NCI-H1417 treated with DMSO at 0.1 percent for 48 hours (cell line): ENCODE measurements at places on chromosomes 7 and 10.

- DNase-seq: no peak
Measured at GRCh38 chr7:22588351-22588750, 88.4 kb upstream of the STEAP1B start.

- DNase-seq: no peak
Measured at GRCh38 chr7:145106001-145106400, 270.1 kb upstream of the TPK1 start.

DNA sequence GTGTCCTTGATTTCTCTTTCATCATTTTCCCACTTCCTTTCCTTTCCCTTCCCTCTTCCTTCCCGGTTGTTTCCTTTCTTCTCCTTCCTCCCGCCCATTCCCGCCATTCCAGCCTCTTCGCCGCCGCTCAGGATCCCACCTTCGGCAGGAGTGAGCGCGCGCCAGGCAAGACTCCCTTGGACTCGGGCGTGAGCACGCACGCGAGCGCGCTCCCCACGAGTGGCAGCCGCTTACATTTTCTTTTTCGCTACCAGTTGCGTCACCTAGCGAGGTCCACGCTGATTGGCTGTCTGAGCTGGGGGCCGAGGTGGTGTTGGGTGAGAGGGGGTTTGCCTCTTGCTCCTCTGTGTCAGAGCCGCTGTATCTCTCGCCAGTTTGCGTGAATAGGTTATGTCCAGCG is 11.8 kb downstream of the ZAN start:
- DNase-seq: no peak

DNA sequence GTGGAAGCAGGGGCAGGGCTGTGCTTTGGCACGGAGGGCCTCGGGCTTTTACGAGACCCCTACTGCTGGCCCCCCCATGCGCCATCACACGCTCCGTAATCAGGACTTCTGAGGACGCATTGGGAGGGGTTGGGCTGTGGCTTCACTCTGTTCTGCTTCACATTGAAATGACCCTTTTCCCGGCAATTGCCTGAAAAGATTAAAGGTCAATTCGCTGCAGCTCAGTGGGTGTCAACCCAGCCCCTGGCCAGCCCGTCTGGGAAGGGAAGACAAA is 41.7 kb upstream of the UBE3C start:
- no peak for DNase-seq

DNA sequence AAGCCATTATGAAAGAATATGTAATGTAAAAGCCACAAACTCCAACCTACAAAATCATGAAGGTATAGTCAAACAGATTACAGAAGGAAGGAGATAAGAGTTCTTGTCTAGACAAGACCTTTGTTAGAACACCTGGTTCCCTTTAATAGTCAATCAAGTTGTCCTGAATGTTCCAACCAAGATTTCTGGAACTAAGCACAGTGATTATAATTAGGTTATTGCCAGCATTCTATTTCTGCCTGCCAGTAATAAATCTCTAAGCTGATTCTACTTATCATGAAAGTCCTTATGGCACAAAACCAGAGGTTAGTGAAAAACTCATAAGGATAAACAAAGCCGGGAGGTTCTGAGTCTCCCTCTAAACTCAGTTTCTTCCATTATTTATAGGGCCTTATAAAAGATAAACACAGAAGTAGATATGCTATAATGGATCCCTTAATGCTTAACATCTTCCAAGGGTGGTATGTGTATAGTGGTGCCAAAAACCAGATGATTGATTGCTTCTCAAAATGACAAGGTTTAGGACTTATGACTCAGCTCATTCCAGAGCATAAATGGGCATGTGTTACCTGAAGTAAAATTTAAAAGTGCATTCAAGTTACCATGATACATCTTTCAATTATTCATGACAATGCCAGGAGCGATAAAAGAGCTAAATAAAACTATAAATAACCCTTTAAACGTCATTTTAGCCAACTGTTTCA is 237.2 kb downstream of the CSTF2T start:
- no peak for DNase-seq

DNA sequence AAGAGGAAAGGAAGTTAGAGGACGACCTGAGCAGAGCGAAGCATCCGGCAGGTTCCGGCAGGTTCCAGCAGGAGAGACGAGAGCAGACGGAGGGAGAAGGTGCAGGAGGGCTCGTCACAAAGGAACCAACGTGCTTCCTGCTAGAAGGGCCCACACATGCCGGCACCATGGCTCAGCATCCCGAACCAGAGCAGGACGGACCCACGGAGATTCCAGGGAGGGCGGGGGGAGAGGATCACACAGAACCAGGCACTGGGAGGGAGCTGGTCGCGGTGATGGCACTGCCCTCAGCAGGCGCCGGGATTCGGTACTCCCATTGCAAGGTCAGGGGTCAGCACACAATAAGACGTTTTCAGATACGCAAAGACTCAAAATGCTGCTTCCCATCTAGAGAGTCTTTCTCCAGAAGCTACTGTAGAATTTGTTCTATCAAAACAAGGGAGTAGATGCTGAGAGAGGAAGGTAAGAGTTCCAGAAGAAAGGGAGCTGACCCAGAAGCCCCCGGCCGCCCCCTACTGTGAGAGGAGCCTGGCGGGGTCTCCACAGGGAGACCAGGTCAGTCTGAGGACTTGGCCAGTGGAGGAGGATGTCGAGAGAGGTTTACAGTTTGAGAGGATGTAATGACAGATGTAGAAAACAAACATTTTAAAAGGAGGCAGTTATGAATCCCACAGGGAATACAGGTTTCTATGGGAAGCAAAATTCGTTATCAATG is 23.6 kb upstream of the PWWP2B start:
- DNase-seq: no peak

GRCh38 chr7:50646069-50646468 is 80.9 kb upstream of the DDC start:
- no peak for DNase-seq

- no peak for DNase-seq
Measured at GRCh38 chr7:121753944-121754343, 119.0 kb upstream of the PTPRZ1 start.

GRCh38 chr7:124308384-124308783 is 275.5 kb upstream of the TMEM229A start:
- DNase-seq: no peak

DNA sequence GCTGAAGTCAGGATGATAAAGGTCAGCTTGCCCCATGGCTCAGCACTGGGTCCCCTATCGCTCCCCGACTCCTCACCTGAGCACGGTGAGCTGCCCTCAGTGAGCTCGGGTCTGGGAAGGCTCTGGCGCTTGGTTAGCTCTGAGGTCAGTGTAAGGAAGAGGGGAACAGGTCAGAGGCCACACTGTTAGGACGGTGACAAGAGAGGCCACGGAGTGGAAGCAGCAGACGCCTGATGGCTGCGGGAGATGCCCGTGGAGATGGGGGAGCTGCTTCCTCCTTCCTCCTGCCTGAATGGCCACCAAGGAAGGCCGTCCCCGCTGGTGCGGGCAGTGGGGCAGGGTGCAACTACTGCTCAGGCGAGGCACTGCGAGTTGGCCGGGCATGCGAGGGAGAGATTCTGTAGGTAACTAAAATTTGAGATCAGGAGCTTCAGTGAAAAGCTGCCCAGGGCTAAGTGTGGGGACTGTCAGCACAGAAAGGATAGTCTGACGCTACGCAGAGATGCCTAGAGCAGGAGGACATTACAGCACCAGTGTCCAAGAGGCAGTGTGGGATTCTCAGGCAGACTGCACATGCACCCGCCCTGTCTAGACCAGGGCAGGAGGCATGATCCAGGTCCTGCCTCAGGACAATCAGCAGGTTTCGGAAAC is 231.3 kb upstream of the GRB10 start:
- no peak for DNase-seq

- no peak for DNase-seq
Measured at GRCh38 chr7:139758388-139758787, 19.4 kb downstream of the HIPK2 start.

DNA sequence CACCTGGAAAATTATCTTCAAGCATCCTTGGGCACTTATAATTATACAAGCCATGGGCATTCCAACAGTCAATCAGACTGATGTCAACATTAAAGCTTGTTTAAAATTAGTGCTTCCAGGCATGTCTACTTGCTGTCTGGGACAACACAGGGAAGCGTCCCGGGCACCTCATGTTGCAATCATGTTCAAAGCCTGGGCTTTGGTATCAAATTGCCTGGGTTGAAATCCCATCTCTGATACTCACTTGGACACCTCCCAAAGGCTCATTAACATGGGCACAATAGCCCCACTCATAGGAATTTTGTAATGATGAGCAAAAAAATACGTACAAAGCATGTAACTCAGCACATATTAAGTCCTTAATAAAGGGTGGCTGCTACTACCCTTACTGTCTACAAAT is 14.4 kb downstream of the AIFM2 start:
- no peak for DNase-seq

DNA sequence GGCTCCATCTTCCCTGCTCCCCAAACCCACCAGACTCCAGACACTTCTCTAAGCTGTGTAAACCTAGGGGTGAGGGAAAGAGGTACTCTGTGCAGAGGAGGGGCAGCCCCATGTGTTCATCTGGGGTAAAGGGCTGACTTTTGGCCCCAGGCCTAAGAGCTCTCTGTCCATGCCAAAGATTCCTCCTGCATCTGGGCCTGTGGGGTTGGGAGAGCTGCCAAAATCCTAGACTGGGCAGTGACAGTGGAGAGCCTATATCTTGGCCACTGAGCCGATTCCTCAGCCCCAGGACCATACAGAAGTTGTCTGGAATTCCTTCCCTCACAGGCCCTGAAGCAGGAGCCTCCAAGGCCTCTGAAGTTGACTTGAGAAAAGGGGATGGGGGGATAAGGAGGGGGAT is 25.3 kb upstream of the LEP start:
- DNase-seq: no peak

GRCh38 chr10:80500572-80501380 is 36.9 kb upstream of the SH2D4B start:
- no peak for DNase-seq

DNA sequence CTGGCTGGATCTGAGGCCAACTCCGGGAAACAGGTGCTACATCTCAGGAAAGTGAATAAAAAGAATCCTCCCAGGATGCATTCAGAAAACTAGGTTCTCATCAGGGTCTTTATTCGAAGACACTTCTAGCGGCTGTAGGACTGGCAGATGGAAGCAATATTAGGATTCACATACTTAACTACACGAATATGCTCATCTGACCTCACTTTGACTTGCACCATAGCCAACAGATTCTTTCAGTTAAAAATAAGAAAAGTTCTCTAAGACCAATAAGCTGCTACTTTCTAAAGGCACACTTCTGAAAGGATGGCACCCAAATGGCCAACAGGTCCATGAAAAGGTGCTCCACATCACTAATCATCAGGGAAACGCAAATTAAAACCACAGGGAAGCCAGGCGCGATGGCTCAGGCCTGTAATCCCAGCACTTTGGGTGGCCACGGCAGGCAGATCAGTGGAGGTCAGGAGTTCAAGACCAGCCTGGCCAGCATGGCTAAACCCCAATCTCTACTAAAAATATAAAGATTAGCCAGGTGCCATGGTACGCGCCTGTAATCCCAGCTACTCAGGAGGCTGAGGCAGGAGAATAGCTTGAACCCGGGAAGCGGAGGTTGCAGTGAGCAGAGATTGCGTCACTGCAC is 258.0 kb downstream of the ZMYND11 start:
- no peak for DNase-seq

DNA sequence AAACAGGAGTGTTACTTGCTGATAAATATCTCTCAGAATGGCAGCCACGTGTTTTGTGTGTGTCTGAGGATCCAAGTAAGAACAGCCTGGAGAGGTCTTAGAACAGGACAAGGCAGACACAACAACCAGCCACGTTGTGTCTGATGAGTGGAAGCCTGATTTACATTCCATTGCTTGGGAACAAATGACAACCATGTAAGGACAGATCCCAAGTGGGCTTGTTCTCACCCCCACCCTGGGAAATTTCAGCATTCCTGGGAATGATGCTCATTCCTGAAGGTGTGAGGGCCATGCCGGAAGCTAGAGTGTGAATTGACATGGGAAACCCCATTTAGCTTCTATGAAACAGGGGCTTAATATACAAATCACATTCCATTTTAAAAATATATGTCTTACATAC is 35.9 kb downstream of the IL6 start:
- no peak for DNase-seq

DNA sequence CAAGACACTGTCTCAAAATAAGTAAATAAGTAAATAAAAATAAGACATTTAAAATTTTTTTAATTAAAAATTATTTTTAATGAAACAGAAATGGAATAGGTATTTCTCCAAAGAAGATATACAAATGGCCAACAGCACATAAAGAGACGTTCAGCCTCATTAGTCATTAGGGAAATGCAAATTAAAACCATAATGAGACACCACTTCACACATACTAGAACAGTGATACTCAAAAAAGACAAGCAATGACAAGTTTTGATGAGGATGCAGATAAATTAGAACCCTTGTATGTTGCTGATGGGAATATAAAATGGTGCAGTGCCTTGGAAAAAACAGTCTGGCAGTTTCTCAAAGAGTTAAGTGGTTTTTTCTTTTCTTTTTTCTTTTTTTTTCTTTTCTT is 26.5 kb upstream of the C10orf67 start:
- DNase-seq: no peak

- no peak for DNase-seq
Measured at GRCh38 chr7:140229591-140230515, 53.1 kb upstream of the KDM7A start.

DNA sequence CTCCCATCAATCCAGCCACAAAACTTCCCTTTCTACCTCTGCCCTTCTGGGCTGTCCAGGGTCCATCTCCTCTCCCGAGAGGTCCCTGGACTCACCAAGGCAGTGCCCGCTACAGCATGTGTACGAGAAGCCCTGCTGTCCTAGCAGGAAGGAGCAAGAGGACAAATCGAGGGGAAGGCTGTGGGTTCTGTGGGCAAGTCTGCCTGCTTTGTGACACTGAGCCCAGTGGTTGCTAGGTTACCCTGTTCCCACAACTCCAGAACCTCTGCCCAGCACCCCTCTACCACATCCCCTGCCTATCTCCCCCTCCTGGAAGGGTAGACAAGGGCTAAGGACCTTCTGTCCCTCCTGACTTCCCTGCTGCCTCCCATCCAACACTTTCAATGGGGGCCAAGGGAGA is at the start of gene TBATA:
TBATA (minus strand) TSS at position 188 of the 400 bp plus-strand sequence. CDS start 1,998 bp downstream, outside the sequence.
- no peak for DNase-seq

DNA sequence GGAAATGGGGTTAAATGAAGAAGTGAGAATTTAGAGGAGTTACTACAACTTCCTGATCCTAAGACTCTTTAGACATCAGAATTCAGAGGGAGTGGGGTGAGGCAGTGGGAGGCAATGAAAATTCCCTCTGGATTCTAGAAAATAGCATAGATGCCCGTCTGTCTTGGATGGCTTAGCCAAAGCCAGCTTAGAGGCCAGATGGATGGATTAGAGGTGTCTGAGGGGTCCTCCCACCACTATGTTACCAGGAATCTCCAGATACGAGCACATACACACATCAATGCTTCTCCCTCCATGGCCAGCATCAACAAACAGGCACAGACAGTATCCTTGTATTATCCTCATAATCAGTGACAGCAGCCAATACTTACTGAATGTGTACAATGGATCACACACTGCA is 418.1 kb downstream of the PLXNA4 start:
- DNase-seq: no peak

- no peak for DNase-seq
Measured at GRCh38 chr10:14556285-14556956, 218.3 kb downstream of the FAM107B start.

- DNase-seq: no peak
Measured at GRCh38 chr10:125144693-125145623, 15.4 kb downstream of the CTBP2 start.
